ENCODE measurements at places on chromosomes 5 and 9.

DNA sequence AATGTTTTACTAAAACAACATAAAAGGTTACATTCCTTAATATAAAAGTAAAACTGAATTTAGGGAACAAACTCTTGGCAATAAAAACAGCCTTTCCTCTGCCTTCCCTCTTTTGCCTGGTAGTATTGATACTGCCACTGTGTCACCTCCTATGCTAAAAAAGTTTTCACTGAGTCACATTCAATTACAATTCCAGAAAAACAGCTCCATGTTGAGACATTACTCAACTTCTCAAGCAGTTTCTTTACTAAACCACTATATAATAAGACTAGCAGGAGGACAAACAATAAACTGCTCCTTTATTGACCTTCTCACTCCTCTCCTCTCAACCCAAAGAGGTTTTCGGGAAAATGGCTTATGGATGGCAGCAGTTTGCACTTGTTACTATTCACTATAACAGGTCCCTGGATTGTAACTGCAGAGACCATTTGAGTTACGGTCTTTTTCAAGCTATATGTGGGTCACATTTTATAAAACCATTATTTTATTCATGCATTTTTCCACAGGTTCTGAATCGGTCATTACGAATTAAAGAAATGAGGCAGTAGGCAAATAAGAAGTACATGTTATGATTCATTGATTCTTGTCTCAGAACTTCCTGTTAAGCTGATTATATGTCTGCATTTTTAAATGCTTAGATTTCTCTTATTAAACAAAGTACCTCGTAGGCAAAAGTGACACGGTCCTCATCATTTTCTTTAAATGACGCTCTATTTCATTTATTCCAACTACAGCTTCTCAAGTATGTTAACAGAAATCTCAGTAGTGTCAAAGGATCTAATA is 2.1 kb downstream of the ZDHHC21 start:
- no peak for DNase-seq

GRCh38 chr5:76145945-76146344 is 62.8 kb downstream of the SV2C start:
- DNase-seq = peak; percentile 13

- DNase-seq = peak; percentile 74
These were observed at the start of the genes NLN and SGTB for GRCh38 chr5:65721720-65722574. Gene NLN (plus strand): TSS chr5:65722205. CDS start chr5:65722374, 169 bp downstream. Gene SGTB (minus strand): TSS chr5:65722109. CDS start chr5:65720807, 1,302 bp downstream.

GRCh38 chr9:111056538-111056937 is 18.3 kb upstream of the LPAR1 start:
- no peak for DNase-seq

DNA sequence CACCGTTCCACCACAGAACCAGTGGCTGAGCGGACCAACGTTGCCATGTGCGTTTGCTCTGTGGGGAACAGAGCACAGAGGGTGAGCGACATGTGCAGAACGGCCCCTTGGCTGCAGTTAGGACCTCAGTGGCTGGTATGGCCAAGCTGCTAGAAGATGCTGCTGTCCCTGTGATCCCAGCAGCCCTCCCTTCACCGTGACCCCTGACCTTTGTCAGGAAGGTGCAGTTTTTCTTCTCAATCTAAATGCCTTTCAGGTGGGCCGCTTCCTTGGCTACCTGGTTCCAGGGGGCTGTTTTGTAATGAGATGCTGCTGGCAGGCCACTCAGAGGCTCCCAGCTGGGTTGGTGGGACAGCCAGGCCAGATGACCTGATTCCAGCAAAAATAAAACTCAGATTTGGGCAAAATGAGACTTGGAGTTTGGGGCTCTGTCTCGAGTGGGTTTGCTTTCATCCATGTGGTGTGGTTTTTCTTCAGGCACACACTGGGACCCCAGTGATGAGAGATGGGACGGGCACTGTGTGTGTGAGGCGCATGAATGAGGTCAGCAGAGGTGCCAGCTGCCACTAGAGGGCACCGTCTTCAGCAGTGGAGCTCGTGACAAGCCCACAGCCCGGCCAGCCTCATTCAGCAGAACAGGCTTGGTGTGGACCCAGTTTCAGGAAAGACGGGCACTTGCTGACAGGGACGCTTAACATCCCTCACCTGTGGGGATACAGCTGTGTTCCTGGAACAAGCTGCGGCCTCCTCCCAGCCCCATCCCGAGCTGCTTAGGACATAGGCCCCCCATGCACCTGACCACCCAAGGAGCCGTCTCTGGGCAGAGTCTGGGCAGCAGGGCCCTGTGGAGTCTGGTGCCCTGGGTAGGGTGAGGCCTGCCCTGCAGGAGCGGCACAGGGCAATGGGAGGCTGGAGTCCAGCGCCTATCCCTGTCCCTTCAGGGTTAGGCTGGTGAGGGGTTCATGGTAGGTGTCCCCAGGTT is 4.1 kb downstream of the MRPS2 start:
- DNase-seq = peak; percentile 52

- DNase-seq = no peak
These were observed 302.6 kb downstream of the ENC1 start for GRCh38 chr5:74337984-74338310.

DNA sequence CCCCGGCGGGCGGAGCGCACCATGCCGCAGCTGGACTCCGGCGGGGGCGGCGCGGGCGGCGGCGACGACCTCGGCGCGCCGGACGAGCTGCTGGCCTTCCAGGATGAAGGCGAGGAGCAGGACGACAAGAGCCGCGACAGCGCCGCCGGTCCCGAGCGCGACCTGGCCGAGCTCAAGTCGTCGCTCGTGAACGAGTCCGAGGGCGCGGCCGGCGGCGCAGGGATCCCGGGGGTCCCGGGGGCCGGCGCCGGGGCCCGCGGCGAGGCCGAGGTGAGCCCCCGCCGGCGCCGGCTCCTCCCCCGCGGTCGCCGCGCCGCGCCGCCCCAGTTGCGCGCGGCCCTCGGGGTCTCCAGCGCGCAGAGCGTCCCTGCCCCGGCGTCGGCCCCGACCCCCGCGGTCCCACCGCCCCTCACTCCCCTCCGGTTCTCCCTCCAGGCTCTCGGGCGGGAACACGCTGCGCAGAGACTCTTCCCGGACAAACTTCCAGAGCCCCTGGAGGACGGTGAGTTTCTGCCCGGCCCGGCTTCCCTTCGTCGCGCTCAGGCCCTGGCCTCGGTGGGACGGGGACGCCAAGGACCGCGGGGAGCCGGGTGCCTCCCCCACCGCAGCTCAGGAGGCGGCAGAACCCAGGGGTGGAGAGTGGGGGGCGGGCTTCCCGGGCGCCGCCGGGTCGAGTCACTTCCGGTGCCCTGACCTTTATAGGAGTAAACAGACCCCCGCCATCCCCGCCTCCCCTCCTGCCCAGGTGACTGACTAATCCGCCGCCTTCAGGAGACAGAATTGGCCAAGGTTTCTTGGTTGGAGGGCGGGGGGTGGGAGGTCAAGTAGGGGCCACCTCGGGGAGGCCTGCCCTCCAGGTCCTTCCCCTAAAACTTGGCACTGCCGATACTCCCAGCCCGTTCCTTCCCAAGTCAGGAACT is 665 bp downstream of the TCF7 start:
- no peak for DNase-seq
